ENCODE measurements at places on chromosomes 7 and 10.

DNA sequence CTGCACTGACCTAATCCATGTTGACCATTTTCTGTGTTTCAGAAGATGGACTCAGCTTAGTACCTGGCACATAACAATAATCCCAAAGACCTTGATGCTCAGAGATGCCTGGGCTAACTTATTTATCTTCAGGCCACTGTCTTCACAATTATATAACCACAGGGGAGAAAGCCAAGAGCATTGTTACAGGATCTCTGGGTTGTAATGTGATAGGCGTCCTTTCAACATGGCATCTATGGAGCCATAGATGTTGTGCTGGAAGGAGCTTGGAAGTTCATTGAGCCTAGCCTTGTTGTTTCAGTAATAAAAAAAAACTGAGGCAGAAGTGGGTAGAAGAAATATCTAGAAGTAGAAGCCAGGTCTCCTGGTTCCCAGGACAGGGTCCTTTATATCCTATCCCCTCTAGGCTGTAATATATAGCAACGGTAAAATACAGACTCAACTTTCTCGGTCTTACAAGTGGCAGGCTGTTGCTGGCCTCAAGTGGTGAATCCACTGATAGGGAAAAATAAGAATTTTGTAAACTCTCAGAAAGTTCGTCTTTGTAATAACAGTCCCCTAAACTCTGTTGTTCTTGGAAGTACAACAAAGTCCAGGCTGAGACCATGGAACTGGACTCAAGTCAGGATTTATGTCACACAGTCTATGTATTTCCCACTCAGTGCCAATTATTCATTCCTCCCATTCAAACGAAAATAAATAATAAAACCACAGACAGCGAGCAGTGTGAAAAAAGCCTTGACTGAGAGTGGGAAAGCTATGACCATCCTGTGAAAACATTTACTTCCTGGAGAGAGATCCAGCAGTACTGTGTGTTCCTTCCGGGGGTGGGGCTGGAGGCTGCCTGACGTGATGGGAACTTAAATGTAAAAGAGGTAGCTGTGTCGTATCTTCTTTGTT is 277.6 kb downstream of the REEP3 start:
- DNase-seq, result no peak

DNA sequence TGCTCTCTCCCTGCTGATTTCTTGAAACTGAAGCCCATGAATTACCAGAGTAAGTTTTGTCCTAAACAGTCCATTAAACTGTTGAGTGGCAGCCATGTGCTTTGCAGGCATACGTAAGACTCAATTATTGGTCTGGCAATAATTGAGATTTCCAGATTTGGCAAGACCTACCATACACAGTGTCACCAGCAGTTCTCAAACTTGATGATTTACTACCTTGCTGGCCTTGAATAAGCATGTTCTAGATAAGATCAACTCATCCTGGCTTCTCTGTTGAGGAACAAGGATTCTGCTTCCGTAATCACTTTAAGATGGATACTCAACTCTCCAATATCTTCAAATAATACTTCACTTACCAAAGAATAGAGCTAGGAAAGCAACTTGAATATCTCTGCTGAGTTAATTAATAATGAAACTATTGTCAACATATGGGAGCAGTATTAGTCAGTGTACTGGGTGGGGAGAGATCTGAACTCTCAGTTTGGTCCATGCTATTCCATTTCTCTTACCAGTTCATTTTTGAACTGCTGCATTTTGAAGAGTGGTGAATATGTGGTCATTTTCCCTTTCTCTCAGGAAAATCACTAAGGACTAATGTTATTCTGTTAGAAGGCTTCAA is 181.4 kb downstream of the IPMK start:
- DNase-seq, result no peak

DNA sequence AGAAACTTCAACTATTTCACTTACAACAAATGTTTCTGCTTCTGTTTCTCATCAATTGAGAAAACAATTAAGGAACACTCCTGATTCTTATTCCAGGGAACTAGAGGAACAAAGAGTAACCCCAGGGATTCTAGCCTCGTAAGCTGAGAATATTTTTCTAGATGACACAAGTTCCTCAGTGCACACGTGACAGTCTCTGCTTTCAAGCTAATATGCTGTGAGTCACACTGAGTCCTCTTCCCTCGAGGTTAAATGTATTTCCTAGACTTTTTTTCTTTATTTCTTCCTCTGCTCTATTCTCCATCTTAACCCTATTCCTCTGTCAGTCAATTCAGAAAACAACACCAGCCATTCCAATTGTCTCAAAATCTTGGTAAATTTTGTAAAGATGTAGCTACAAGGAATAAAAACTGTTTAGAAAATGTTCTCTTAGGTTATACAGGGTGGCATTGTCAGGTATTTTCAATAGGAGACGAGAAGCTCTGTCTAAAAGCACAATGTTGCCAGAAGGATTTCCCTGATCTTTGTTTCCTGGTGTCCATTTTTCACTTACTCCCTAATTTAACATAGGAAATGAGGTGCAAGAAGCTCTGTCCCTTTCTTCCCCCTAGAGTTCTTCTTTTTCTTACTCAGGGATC is 5.8 kb upstream of the C1GALT1 start:
- no peak for DNase-seq

GRCh38 chr7:12111422-12112405 is 99.4 kb upstream of the TMEM106B start:
- DNase-seq, result no peak

DNA sequence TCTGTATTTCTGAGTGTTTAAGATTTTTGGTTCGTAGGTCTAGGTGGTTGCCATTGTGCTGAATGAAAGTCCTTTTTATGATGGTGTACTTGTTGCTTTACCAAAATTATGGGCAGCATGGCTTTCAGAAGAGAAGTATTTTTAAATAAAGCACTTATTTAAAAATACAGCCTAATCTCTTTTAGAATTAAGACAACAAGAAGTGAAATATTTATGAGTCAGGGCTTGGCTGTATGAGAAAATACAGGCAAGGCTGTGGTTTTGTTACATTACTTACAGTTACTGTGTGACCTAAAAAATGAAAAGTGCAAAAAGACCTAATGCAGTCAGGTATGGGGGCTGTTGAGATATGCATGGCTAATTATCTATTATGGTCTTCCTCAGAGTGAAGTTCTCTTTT is 185.2 kb upstream of the PPP1R3A start:
- no peak for DNase-seq
